ENCODE measurements at places on chromosomes 5 and 9. TPM values are rescaled to one million over a fixed set of nuclear protein-coding genes. Genes with fewer than 3 reads are reported as not detected.

The MUSK gene
- 0.49 TPM for total RNA-seq

The ARHGEF39 gene
- total RNA-seq = 0.18 TPM

The PHF24 gene
- total RNA-seq = not detected

The LHX6 gene
- 1.8 TPM for total RNA-seq

The TRIM36 gene
- not detected for total RNA-seq

The PCDHB13 gene
- total RNA-seq = 0.90 TPM

The PCDHA13 gene
- total RNA-seq = not detected

The CDC25C gene
- 0.54 TPM for total RNA-seq

The WHRN gene
- 1.8 TPM for total RNA-seq

The GPR151 gene
- not detected for total RNA-seq

The GNAQ gene
- total RNA-seq = 31.2 TPM

The HAVCR1 gene
- not detected for total RNA-seq

The RBM22 gene
- total RNA-seq = 35.8 TPM

The SIT1 gene
- not detected for total RNA-seq

The FBP2 gene
- total RNA-seq = not detected

The CFAP90 gene
- total RNA-seq = not detected

The PDLIM4 gene
- total RNA-seq = 19.4 TPM

The BTNL3 gene
- not detected for total RNA-seq

The PCDHB10 gene
- 0.16 TPM for total RNA-seq

The FTMT gene
- not detected for total RNA-seq

The QRFP gene
- not detected for total RNA-seq

Data from cardiac atrium fibroblast (primary cell).